Lung (tissue), 17 donors: ENCODE measurements at places on chromosomes 6 and 20.
A peak's percentile ranks its signal among the peaks of the same experiment; 100 is the strongest.

- no peak for DNase-seq
These were observed 19.8 kb downstream of the DSE start for GRCh38 chr6:116390581-116390980.

GRCh38 chr20:40176098-40176841 is 512.8 kb downstream of the MAFB start:
- no peak for DNase-seq

DNA sequence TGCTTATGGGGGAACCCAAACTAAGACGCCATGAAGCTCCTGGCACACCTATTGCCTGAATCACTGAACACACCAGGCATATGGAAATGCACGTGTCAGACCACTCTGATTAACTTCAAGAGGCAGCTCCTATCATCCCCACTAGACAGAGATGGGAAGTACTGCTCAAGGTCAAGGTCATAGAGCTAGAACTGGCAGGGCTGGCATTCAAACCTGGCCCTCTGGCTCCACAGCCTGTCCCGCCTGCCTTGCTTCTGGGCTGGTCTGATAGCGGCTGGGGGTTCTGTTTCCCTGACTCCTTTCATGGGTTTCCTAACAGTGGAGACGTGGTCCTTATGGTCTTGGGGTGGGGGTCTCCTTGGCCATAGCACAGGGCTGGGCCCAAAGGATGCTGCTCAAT is 22.6 kb upstream of the DSN1 start:
- no peak for DNase-seq

GRCh38 chr6:31009731-31010130 is 543 bp upstream of the MUC22 start:
- no peak for DNase-seq

GRCh38 chr6:146574211-146574610 is 24.6 kb upstream of the ADGB start:
- no peak for DNase-seq

- DNase-seq: no peak
These were observed 339.1 kb downstream of the UTRN start for GRCh38 chr6:144624246-144624645.

DNA sequence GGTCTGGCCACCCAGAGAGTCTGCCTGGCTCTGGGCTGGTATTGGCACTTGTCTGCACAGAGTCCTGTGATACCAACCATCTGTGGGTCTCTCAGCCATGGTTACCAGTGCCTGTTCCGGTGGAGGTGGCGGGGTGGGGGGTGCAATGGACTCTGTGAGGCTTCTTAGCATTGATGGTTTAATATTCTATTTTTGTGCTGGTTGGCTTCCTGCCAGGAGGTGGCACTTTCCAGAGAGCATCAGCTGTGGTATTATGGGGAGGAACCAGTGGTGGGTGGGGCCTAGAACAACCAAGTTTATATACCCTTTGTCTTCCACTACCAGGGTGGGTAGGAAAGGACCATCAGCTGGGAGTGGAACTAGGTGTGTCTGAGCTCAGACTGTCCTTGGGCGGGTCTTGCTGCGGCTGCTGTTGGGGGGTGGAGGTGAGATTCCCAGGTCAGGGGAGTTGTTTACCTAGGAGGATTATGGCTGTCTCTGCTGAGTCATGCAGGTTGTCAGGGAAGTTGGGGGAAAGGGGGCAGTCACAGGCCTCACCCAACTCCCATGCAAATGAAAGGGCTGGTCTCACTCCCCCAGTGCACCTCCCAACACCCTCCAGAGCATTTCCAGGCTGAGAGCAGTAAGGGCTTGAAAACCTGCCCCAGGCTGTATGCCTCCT is 117.5 kb downstream of the FLRT3 start:
- no peak for DNase-seq

GRCh38 chr20:52309181-52309580 is 117.6 kb upstream of the ZFP64 start:
- DNase-seq: no peak

- DNase-seq: no peak
These were observed 38.7 kb upstream of the PDE10A start for GRCh38 chr6:165701564-165702354.

- DNase-seq: no peak
These were observed 102.0 kb upstream of the RPS6KA2 start for GRCh38 chr6:166728884-166729530.

DNA sequence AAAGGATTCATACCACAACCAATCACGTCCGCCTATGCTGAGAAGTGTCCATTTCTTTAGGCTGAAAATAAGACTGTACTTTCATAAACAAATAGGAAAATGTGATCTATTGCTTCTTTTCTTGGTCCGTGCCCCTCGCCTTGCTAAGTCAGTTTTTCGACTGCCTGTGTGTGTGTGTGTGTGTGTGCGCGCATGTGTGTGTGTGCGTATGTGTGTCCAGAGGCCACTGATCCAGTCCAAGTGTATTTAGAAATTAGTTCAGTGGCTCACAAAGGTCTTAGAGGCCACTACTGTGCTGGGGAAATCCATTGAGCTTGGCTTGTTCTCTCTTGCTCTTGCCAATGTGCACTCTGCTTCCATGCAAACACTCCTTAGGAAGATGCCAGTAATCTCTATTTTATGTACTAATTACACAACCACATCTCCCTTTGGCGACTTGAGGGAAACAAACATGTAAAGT is 50.5 kb downstream of the SLC22A23 start:
- peak; percentile 80 for DNase-seq

DNA sequence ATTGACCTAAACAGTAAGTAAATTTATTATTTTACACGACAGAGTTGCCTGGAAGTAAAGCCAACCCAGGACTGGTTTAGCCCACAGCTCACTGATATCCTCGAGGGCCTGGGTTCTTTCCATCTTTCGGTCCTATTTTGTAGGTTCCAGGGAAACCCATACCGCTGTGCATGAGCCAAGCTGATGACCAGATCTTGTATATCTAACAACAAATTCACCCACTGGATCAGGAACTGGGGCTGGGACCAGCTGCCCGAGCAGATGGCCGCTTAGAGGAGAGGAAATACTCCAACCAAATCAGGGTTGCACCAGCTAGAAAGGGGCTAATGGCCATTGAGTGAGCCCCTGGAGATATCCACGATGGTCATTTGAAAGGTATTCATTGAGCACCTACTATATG is 139.2 kb downstream of the BACH2 start:
- DNase-seq: no peak

DNA sequence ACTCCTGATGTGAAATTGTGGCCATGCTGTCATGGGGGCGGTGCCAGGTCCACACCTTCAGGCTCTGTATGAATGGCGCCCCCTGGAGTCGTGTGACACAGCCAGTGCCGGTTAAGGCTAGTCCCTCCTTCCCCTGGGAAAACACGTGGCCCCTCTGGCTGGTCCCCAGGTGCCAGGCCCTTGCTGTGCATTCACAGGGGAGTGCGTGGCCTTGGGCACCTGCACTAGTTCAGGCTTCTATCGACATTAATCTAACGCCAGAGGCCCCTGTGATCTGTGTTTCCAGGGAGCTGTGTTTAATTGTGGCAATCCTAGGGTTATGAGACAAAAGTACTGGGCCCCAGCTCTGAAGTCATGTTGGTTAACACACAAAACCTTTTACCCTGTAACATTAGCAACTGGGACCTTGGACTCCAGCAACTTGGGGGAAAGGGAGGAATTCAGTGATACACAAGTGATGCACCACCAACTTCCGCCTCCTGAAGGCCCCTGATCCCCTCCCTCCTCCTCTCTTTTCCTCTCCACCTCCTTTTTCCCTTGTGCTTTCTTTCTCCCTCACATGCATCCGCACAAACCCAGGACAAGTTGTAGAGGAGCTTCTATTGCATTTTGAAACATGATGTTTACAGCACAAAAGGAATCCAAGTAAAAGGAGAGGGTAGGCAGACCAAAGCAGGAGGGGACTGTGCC is 74.0 kb downstream of the SSR1 start:
- DNase-seq: peak; percentile 72

GRCh38 chr6:35443341-35444030 is 8.7 kb upstream of the FANCE start:
- DNase-seq: no peak

GRCh38 chr6:65627015-65627414 is 80.0 kb downstream of the EYS start:
- DNase-seq: no peak

DNA sequence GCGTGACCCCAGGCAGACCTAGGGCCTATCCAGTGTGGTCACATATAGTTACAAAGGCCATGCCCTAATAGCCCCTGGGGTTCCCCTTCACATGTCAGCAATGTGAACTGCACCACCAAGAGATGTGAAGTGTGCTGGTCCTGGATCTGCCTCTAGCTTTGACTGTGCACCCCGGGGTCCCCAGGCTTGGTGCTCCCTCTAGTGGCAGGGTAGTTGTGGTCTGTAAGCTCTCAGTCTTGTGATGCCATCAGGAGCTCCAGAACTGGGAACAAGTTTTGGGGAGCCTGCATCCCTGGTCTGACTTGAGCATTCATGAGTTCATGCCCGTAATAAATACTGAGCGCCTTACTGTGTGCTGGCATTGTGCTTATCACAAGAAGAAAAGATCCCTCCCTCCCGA is 143.4 kb downstream of the DHX35 start:
- no peak for DNase-seq

DNA sequence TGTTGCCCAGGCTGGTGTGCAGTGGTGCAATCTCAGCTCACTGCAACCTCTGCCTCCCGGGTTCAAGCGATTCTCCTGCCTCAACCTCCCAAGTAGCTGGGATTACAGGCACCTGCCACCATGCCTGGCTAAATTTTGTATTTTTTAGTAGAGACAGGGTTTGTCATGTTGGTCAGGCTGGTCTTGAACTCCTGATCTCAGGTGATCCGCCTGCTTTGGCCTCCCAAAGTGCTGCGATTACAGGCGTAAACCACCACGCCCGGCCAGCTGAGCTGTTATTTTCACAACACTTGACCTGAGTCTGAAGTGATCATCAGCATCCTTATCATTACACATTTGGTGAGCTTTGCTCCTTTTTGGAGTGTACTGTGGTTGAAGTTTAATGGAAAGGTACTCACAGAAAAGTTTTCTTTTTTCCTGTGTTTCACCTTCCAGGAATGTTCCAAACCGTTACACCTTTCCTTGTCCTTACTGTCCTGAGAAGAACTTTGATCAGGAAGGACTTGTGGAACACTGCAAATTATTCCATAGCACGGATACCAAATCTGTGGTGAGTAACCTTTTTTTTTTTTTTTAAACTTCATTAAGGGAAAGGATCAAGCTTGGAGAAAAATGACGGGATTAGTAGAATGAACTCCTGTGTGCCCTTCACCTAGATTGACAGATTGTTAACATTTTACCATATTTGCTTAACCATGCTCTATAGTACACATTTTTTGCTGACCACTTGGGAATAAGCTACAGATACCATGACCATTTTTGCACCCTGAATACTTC is 9.7 kb downstream of the RNF114 start:
- DNase-seq: no peak

- DNase-seq: peak; percentile 70
These were observed 75.5 kb downstream of the SLC22A23 start for GRCh38 chr6:3381233-3381921.

- no peak for DNase-seq
These were observed 779.6 kb downstream of the MAFB start for GRCh38 chr20:39909447-39909846.

DNA sequence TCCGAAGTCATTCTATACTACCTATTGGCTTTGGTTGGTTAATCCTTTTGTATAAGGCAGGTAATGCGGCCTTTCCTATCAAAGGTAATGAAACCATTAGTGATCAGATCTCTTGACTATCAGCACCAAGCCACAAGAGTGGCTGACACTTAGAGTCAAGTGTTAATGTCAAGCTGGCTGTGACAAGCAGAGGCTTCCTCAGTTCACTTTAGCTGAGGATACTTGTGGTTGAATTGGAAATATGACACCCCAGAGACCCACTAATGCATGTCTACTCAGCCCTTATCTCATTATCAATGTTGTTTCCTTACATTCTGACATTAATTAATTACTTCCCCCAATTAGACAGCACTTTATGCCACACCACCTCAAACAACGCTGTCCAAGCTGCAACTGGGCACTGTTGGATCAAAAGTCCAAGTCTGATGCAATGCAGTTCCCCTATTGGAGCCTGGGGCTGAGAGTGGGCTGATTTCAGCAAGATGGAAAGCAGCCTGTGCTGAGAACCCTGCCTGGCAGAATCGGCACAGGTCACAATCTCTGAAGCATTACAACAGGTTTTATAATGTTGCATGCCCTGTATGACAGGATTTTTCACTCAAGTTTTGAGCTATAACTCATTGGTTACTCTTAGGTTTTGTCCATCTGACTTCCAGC is 273.5 kb downstream of the COL12A1 start:
- DNase-seq: no peak

DNA sequence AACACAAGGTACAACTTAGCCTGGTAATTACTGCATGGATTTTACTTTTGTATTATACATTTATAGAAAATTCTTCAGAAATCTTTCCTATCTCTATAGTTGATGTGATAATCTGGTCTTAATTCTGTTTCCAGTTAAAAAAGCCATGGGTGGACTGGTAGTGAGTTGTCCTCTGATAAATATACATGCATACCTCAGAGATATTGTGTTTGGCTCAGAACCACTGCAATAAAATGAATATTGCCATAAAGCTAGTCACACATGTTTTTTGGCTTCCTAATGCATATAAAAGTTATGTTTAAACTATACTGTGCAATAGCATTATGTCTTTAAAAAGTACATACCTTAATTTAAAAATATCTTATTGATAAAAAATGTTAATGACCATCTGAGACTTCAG is 708.6 kb upstream of the MARCKS start:
- no peak for DNase-seq

DNA sequence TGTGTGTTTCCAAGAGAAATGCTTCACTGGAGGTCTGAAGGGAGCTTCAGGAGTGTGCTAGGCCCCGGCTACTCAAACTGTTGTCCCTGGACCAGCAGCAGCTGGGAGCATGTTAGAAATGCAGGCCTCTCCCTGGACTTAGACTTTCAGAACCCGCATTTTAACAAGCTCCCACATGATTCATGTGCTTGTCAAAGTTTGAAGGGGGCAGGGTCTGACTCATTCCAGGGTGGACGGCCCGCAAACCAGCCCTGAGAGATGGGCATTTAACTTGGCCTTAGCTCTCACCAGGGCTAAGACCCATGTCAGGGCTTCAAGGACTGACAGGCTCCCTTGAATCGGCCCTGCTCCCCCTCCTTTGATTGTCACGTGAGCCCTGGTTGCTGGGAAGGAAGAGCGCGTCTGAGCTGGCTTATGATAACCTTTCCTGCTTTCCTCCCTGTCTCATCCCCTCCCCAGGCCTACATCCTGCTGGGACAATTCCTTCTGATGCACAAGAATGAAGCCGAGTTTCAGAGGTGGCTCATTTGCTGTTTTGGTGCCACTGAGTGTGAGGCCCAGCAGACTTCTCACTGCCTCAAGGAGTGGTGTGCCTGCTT is 35.5 kb downstream of the BANF2 start:
- DNase-seq: peak; percentile 22
